ENCODE measurements at places on chromosomes 12 and 14.

DNA sequence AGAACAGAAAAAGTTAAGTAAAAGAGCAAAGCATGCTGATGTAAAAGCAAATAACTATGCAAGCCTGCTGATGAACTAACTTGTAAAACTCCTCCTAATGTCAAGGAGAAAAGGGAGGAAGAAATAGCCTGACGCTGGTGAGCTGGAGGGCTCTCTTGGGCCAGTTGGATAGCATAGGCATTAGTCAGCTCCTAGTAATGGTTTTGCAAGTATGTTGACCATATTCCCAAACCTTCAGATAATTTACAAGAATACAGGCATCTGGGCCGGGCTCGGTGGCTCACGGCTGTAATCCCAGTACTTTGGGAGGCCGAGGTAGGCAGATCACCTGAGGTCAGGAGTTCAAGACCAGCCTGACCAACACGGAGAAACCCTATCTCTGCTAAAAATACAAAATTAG, 871.4 kb downstream of the C12orf50 start:
- DNase-seq, result no peak

- DNase-seq, result peak; percentile 81
Observed at GRCh38 chr12:47755655-47756562, 2.8 kb downstream of the RAPGEF3 start.

DNA sequence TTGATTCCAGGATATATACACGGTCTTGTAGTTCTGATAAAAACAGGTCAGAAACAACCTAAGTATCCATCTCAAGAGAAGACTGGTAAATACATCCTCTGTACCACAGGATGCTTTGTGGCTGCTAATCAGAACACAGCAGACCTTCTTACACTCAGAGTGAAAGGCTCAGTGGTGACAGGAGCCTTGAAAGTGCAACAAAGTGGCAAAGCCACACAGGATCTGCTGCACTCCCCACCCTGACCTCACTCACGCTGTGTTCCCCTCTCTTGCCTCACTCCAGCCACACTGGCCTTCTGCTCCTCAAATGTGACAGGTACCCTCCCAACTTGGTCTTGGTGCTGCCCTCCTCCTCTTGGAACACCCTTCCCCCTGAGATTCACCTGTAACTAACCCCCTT, 98.1 kb upstream of the GRIP1 start:
- DNase-seq, result peak; percentile 14

GRCh38 chr12:131222329-131223139, 268.8 kb downstream of the ADGRD1 start:
- DNase-seq, result no peak

DNA sequence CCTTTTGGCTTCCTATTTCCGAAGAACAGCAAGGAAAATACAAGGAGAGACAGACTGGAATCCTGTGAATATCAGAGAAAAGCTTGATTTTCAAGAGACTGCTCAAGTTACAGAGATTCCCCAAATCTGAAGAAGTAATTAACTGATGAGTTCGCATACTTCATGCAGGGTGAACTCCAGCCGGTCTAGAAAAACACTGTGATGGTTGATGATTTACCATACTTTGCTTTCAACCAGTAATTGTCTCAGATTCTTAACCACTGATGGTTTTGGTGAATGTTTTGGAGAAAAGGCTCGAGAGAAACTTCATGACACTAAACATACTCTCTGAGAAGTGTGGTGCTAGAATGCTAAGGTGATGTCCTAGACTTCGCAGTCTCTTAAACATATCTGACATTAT, 4.4 kb upstream of the PLXNC1 start:
- no peak for DNase-seq

GRCh38 chr14:65336191-65336591, 76.3 kb upstream of the FUT8 start:
- DNase-seq, result no peak

GRCh38 chr14:24398293-24398652, 530 bp upstream of the NYNRIN start:
- no peak for DNase-seq

- no peak for DNase-seq
Observed at GRCh38 chr14:95289323-95290010, 30.2 kb downstream of the CLMN start.
